Astrocyte of the spinal cord (primary cell): ENCODE measurements at places on chromosomes 7 and 10.

- DNase-seq, result peak; percentile 64
Observed at GRCh38 chr10:44306147-44306710, 78.7 kb downstream of the CXCL12 start.

- DNase-seq, result no peak
Observed at GRCh38 chr10:125023255-125023654, 81.3 kb downstream of the ZRANB1 start.

DNA sequence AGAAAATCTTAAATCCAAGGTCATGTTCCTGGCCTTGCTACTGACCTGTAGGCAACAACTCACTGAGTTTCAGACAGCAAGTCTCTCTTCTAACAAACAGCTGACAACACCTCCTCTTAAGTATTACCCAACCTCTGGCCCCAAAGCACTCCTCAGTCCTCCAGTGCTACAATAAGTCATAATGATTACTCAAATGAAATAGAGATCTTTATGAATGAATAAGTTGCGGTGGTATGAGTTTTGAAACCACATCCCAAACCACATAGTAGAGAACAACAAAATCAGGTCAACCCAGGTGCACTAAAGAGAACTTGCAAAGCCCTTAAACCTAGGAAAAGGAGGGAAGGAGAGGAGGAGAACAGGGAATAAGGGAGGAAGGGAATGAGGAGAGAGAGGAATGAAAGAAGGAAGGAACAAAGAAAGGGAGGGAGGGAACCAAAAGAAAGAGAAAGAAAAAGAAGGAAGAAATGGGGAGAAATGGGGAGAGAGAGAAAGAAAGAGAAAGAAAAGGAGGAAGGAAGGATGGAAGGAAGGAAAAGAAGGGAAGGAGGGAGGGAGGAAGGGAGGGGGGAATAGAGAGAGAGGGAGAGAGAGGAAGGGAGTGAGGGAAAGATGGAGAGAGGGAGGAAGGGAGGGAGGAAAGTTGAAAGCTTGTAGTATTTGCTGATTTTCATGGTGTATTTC, 142.8 kb upstream of the CALCR start:
- DNase-seq, result peak; percentile 24

DNA sequence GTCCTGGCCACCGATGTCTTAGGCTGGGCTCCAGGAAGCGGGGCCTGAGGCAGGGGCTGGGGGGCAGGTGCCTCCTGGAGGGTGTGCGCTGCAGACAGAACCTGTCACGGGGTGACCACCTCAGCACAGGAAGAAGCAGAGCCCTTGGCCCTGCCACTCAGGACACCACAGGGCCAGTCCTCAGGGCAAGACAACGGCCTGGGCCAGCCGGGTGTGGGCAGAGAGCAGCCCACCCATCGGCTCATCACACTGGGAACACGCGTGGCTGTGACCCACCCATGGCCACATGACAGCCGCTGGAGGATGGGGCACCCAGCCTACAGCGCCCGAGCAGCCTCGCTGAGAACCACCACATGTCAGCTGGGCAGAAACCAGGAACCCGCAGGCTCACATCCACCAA, 5.9 kb upstream of the DIP2C start:
- DNase-seq, result no peak

DNA sequence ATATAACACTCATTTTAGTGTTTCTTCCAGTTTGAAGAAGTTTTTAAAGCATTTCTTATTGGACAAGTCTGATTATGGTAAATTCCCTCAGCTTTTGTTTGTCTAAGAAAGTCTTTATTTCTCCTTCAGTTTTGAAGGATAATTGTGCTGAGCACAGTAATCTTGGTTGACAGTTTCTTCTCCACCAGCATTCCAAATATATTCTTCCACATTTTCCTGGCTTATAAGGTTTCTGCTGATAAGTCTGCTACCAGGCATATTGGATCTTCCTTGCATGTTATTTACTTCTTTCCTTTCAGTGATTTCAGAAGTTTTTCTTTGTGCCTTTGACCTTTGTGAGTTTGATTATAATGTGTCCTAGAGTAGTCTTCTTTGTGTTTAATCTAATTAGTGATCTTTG, 210.7 kb downstream of the ADK start:
- peak; percentile 5 for DNase-seq

- DNase-seq, result peak; percentile 19
Observed at GRCh38 chr10:103395754-103396066, 565 bp downstream of the ATP5MK start.

DNA sequence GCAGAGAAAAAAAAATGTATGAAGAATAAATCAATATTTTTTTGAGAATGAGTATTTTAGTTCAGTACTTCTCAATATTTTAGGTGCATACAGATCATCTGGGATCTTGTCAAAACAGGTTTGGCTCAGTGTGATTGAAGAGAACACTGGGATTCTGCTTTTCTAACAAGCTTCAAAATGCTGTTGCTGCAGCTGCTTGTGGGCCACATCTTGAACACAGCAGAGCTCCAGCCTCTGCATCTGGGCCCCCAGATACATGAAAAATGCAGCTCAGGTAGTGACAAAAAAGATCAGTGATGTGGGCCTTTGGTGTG, 1177.1 kb upstream of the C7orf33 start:
- no peak for DNase-seq

DNA sequence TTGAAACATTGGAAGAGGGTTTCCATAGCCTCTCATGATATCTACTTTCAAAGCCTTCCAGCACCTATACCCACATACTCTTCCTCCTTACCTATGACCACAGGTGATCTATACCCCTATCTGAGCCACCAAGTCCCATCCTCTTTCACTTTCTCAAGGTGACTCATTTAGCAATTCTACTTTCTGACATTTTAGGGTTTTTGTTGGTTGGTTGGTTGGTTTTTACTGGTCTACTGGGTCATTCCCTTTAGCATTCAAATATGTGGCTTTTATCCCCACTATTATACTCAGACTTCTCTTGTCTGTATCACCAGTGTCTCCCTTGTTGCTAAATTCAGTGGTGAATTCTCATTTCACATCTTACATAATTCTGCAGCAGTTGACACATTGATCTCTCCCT, 130.4 kb upstream of the STEAP4 start:
- DNase-seq, result no peak

DNA sequence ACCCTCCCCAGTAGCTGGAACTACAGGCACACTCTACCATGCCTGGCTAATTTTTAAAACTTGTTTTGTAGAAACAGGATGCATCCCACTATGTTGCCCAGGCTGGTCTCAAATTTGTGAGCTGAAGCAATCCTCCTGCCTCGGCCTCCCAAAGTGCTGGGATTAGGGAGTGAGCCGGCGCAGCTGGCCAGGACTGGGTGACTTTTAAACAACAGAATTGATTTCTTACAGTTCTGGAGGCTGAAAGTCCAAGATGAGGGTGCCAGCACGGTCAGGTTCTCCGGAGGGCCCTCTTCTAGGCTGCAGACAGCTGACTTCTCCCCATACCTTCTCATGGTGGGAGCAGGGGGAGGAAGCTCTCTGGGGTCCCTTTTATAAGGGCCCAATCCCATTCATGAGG, 75.2 kb upstream of the CHST15 start:
- no peak for DNase-seq

GRCh38 chr10:110378533-110379108, 73.9 kb upstream of the SMNDC1 start:
- DNase-seq, result no peak

GRCh38 chr10:46558392-46559185, 2.1 kb upstream of the GPRIN2 start:
- no peak for DNase-seq

DNA sequence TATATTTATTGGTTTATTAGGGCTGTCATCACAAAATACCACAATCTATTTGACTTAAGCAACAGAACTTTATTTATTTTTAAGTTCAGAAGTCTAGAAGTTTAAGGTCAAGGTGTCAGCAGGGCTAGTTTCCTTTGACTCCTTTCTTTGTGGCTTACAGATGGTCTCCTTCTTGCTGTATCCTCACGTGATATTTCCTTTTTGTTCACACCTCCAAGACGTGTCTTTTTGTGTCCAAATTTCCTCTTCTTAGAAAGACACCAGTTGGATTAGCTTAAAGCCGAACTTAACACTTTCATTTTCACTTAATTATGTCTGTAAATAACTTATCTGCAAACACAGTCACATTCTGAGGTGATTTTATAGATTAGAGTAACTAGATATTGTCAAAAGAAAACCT, 631.4 kb upstream of the POT1 start:
- DNase-seq, result no peak

DNA sequence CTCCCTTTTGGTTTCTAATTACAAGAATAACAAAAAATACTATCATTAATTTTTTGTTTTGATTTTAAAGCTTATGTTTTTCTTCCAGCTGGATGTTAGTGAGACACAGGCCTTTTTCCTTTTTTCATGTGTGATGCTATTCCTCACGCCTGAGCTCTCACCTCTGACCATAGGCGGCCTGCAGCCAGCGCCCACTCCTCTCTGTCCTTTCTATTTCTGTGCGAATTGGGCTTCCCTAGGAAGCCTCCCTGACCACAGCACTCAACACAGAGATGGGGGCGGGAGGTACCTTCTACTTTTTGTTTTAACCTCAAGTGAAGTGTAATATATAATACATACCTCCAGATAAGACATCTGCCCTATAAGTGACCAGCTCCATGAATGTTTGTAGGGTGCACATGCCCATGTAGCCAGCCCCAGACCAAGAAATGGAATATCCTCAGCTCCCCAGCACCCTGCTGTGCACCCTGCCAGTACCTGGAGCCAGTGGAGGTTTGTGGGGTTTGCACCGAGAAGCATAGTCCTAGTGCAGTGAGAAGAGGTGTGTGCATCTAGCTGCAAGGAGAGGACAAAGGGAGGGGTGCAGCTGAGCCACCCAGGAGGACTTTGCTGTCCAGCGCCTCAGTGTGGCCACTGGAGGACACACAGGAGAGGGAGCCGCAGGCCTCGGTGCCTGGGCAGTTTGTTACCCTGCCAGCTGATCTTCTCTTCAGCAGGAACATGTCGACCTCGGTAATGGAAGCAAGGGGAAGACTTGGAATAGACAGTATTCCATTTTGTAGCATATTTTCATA, 38.5 kb downstream of the BNIP3 start:
- no peak for DNase-seq

DNA sequence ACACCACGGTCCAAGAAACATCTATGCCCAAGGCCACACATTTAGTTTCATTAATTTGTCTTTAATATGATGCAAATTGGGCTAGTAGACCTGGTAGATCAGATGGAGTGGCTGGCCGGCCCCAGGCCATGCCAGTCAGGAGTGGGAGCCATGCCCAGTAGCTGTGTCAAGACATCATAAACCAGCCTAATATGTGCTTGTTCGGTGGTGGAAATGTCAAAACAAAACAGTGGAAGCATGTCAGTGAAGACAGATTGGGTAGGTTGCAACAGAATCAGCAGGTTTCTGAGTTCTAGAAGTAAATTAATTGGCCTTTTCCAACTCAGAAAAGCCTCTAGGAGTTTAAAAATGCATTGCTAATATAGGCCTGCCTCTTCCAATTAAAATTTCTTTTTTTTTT, 124.7 kb downstream of the NRP1 start:
- no peak for DNase-seq

DNA sequence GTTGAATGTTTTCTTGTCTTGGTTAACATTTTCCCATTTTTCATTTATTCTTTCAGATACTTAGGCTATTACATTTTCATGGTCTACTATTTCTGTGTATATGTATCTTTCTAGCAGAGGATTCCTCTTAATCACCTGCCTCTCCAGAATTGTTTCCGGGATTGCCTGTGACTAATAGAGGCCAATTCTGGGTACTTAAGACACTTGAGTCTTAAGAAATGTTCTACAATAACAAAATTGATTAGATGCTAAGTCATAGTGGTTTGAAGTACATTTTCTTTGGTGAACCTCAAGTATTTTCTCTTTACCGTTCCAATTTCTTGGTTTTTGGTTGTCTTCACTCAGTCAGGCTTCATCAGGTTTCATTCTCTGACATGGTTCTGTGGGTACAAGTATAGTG, 26.4 kb downstream of the BBS9 start:
- peak; percentile 91 for DNase-seq

- DNase-seq, result peak; percentile 18
Observed at GRCh38 chr10:23530079-23530478, 91.2 kb downstream of the OTUD1 start.

- no peak for DNase-seq
Observed at GRCh38 chr7:88121335-88121734, 98.5 kb downstream of the SRI start.

- DNase-seq, result no peak
Observed at GRCh38 chr7:151426904-151427704, 12.8 kb downstream of the CRYGN start.

DNA sequence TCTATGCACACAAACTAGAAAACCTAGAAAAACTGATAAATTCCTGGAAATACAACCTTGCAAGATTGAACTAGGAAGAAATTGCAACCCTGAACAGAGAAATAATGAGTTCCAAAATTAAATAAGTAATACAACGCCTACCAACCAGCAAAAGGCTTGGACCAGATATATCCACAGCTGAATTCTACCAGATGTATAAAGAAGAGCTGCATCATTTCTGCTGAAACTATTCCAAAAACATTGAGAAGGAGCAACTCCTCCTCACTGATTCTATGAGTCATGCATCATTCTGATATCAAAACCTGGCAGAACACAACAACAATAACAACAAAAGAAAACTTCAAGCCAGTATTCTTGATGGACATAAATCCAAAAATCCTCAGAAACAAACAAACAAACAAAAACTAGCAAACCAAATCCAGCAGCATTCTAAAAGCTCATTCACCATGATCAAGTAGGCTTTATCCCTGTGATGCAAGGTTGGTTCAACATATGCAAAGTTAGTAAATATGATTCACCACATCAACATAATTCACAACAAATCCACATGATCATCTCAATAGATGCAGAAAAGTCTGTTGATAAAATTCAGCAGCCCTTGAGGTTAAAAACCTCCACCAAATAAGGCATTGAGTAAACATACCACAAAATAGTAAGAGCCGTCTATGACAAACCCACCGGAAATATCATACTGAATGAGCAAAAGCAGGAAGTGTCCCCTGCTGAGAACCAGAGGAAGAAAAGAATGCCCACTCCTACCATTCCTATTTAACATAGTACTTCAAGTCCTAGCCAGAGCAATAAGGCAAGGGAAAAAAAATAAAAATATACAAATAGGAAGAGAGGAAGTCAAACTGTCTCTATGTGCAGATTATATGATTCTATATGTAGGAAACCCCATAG, 98.2 kb downstream of the PCDH15 start:
- peak; percentile 18 for DNase-seq

- no peak for DNase-seq
Observed at GRCh38 chr10:92119340-92119739, 171.5 kb downstream of the CPEB3 start.

- DNase-seq, result peak; percentile 43
Observed at GRCh38 chr10:119233821-119234220, 26.4 kb downstream of the GRK5 start.
